ENCODE measurements at places on chromosomes 11 and 22. TPM values are rescaled to one million over a fixed set of nuclear protein-coding genes. Genes with fewer than 3 reads are reported as not detected.

The SMC1B gene
- total RNA-seq: 0.14 TPM

The SYT12 gene
- not detected for total RNA-seq

The RGL4 gene
- 6.5 TPM for total RNA-seq

The C11orf86 gene
- not detected for total RNA-seq

The SERHL2 gene
- total RNA-seq: not detected

The OR8G1 gene
- not detected for total RNA-seq

The UVRAG gene
- total RNA-seq: 29.9 TPM

The KIAA1671 gene
- 11.7 TPM for total RNA-seq
